ENCODE measurements at places on chromosomes 13 and 19. TPM values are rescaled to one million over a fixed set of nuclear protein-coding genes. Genes with fewer than 3 reads are reported as not detected.

The STRN4 gene
- 68.1 TPM for polyA plus RNA-seq

GRCh38 chr19:34104096-34104495 is 68.2 kb upstream of the LSM14A start:
- no peak for DNase-seq
- peaks cover 2% of the 10 kb centered on the region for H3K27me3 ChIP-seq
- no peaks in the 10 kb centered on the region for H3K36me3 ChIP-seq
- H3K27ac ChIP-seq: no peak overlapping the region

- H3K4me3 ChIP-seq: no peak overlapping the region
- peak; percentile 59 for DNase-seq
- H3K36me3 ChIP-seq: peaks cover 53% of the 10 kb centered on the region
- H3K27ac ChIP-seq: no peak overlapping the region
- no peaks in the 10 kb centered on the region for H3K4me1 ChIP-seq
- no peaks in the 10 kb centered on the region for H3K27me3 ChIP-seq
Measured at GRCh38 chr13:113508521-113509254, 18.2 kb upstream of the DCUN1D2 start.

The ZSCAN5B gene
- 0.04 TPM for polyA plus RNA-seq

DNA sequence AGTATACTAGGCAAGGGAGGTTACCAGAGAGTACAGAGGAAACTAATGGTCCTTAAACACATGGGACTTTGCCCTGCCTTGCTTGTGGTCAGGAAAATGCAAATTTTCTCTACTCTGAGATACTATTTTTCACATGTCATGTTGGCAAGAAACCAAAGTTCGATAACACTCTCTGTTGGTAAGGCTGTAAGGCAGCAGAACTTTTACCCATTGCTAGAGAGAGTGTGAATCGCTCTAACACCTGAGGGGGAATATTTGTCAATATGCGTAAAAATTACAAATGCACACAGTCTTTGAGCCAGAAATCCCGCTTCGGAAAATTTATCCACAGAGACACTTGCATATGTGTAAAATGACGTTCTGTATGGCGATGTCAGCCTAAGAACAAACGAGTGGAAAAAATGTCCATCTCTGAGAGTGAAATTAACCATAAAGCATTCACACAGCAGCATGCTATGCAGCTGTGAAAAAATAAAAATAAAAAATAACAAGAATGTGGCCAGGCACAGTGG is 9.5 kb upstream of the RFX1 start:
- H3K27me3 ChIP-seq: no peaks in the 10 kb centered on the region
- peak overlapping the region; percentile 61 for H3K27ac ChIP-seq
- H3K36me3 ChIP-seq: no peaks in the 10 kb centered on the region
- peaks cover 4% of the 10 kb centered on the region for H3K4me1 ChIP-seq
- H3K4me3 ChIP-seq: no peak overlapping the region
- DNase-seq: peak; percentile 90

DNA sequence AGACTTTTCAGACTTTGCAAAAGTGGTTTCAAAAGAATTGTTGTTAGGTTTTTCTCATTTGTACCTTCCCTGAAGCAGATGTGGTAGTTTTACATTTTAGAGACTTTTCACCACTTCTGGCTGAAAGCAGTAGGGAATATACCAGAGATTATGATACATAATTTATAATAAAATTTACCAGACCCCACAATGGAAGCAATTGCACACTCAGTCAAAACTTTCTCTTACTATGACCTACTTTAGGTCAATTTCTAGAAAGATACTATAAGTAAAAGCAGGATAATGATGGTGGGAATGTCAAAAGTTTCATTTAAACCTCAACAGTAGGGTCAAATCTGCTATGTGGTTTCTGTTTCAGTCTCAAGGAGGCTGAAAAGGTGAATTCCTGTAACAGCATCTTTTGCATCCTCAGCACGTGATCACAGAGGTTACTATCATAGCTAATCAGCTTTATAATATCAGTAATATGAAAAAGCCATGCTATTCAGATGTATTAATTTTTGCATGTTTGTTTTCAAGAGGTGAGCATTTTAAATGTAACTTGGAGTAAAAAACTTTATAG is 26.9 kb downstream of the PCCA start:
- H3K4me1 ChIP-seq: no peaks in the 10 kb centered on the region
- no peak for DNase-seq
- peaks cover 8% of the 10 kb centered on the region for H3K36me3 ChIP-seq
- H3K27me3 ChIP-seq: no peaks in the 10 kb centered on the region

GRCh38 chr13:40109351-40109844 is 453.9 kb downstream of the COG6 start:
- peaks cover 2% of the 10 kb centered on the region for H3K27me3 ChIP-seq
- no peak for DNase-seq
- no peak overlapping the region for H3K4me3 ChIP-seq

DNA sequence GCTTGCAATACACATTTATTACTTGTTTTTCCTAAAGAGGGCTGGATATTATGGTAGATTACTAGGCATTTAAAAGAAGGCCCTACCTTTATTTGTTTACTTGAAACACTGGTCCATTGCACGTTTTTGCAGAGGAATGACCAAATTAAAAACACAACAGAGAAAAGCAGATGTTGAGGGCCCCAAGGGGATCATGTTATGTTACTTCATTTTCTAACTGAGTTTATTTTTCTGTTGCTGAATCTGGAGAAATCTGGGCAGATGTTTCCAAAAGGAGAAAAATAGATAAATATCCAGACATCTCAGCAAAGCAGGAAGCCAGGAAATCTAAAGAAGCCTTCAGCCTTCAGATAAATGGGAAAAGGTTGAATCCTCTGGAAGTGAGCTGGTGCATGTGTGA is 353.0 kb downstream of the NDFIP2 start:
- no peaks in the 10 kb centered on the region for H3K4me1 ChIP-seq
- H3K27ac ChIP-seq: no peak overlapping the region
- no peaks in the 10 kb centered on the region for H3K36me3 ChIP-seq
- no peaks in the 10 kb centered on the region for H3K27me3 ChIP-seq
- no peak for DNase-seq
- H3K4me3 ChIP-seq: no peak overlapping the region

The B3GNT3 gene
- polyA plus RNA-seq: 91.7 TPM

DNA sequence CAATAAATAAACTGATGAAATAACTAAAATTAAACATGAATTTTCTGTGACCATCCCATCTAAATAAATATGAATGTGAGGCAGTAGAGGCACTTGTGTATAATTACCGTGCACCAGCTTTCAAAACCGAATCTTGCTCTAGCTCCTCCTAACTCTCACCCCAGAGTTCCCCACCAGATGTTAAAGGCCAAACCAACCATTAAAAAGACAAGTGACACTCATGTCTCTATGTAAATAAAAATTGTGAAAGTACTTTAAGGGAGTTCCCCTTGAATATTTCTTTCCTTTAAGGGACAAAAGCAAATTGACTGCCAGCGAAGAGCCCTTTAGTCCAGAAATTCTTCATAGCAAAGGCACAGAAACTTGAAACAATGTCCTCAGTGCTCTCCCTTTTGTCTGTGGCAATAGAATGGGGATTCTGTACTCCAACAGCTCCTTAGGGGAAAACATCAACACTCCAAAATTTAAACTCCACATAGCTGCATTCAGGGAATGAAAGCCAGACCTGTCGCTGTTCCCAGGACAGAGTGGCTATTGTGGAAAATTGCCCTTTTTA is 101.7 kb upstream of the SOX21 start:
- no peaks in the 10 kb centered on the region for H3K4me1 ChIP-seq
- H3K27me3 ChIP-seq: no peaks in the 10 kb centered on the region
- H3K36me3 ChIP-seq: no peaks in the 10 kb centered on the region
- no peak overlapping the region for H3K4me3 ChIP-seq
- no peak for DNase-seq
- no peak overlapping the region for H3K27ac ChIP-seq

The RAB3A gene
- 5.3 TPM for polyA plus RNA-seq

GRCh38 chr13:28251466-28251865 is 113.1 kb downstream of the PAN3 start:
- H3K4me3 ChIP-seq: no peak overlapping the region
- peaks cover 5% of the 10 kb centered on the region for H3K36me3 ChIP-seq
- no peak for DNase-seq
- no peaks in the 10 kb centered on the region for H3K27me3 ChIP-seq

GRCh38 chr13:106063591-106064313 is 471.7 kb downstream of the EFNB2 start:
- DNase-seq: no peak
- H3K4me1 ChIP-seq: peaks cover 3% of the 10 kb centered on the region
- no peak overlapping the region for H3K4me3 ChIP-seq
- no peaks in the 10 kb centered on the region for H3K27me3 ChIP-seq
- H3K27ac ChIP-seq: no peak overlapping the region
- no peaks in the 10 kb centered on the region for H3K36me3 ChIP-seq

DNA sequence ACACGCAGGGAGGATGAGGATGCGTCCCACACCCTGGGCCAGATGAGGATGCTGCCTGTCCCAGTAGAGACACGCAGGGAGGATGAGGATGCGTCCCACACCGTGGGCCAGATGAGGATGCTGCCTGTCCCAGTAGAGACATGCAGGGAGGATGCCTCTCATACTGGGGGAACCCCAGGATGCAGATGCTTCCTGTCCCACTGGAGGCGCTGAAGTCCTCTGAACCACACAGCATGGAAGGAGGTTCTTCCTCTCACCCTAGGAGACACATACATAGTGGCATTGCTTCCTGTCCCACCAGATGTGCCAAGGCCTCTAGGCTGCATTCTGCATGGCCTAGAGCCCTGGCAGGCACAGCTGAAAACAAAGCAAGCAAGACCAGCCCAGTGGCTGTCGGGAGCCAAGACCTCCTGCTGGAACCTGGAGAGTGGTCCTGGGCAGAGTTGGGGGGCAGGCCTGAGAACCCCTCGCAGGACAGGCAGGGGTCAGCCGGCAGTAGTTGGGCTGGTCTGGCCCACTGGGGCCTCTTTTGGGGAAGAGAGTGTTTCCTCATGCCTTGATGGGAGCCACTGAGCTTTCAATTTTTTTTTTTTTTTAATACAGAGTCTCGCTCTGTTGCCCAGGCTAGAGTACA is 4.3 kb downstream of the HPN start:
- no peak overlapping the region for H3K27ac ChIP-seq
- peaks cover 23% of the 10 kb centered on the region for H3K4me1 ChIP-seq
- H3K4me3 ChIP-seq: no peak overlapping the region
- no peaks in the 10 kb centered on the region for H3K27me3 ChIP-seq
- DNase-seq: no peak
- peaks cover 25% of the 10 kb centered on the region for H3K36me3 ChIP-seq

The ZIC2 gene
- 0.37 TPM for polyA plus RNA-seq

GRCh38 chr13:30872276-30872594 is 33.8 kb upstream of the MEDAG start:
- DNase-seq: no peak
- no peaks in the 10 kb centered on the region for H3K27me3 ChIP-seq
- peaks cover 12% of the 10 kb centered on the region for H3K4me1 ChIP-seq
- H3K4me3 ChIP-seq: no peak overlapping the region
- no peak overlapping the region for H3K27ac ChIP-seq
- H3K36me3 ChIP-seq: no peaks in the 10 kb centered on the region

DNA sequence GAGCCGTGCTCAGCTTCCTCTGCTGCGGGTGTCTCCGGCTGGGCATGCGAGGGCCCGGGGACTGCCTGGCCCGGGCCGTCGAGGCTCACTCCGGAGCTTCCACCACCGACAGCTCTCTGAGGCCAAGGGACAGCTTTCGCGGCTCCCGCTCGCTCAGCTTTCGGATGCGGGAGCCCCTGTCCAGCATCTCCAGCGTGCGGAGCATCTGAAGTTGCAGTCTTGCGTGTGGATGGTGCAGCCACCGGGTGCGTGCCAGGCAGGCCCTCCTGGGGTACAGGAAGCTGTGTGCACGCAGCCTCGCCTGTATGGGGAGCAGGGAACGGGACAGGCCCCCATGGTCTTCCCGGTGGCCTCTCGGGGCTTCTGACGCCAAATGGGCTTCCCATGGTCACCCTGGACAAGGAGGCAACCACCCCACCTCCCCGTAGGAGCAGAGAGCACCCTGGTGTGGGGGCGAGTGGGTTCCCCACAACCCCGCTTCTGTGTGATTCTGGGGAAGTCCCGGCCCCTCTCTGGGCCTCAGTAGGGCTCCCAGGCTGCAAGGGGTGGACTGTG is 1.2 kb downstream of the S1PR4 start:
- H3K27me3 ChIP-seq: no peaks in the 10 kb centered on the region
- no peaks in the 10 kb centered on the region for H3K36me3 ChIP-seq
- H3K27ac ChIP-seq: no peak overlapping the region
- no peak for DNase-seq

DNA sequence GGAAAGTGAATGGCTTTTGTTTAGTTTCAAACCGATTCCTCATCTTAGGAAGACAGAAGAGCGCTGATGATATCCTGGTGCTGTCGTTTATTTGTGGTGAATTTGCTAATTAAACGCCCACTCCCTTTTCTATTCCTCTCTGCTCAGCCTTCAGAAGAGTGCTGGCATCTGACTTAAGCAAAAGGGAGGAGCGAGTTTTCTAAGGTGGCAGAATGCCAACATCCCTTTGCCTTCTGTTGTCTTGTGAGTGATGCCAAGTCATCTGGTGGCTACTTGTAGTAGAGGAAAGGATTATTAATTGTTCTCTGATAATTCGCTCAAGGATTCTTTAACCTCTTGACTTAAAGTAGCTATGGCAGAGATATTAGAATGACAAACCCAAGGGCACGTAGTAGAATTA is 68.1 kb downstream of the ERCC5 start:
- H3K27me3 ChIP-seq: no peaks in the 10 kb centered on the region
- no peaks in the 10 kb centered on the region for H3K36me3 ChIP-seq
- H3K4me1 ChIP-seq: no peaks in the 10 kb centered on the region
- H3K27ac ChIP-seq: no peak overlapping the region
- DNase-seq: no peak

GRCh38 chr13:76882431-76882830 is 3.8 kb downstream of the KCTD12 start:
- H3K36me3 ChIP-seq: peaks cover 6% of the 10 kb centered on the region
- no peaks in the 10 kb centered on the region for H3K27me3 ChIP-seq
- DNase-seq: no peak
- H3K27ac ChIP-seq: no peak overlapping the region
- peak overlapping the region; percentile 15 for H3K4me3 ChIP-seq
- H3K4me1 ChIP-seq: peaks cover 6% of the 10 kb centered on the region

DNA sequence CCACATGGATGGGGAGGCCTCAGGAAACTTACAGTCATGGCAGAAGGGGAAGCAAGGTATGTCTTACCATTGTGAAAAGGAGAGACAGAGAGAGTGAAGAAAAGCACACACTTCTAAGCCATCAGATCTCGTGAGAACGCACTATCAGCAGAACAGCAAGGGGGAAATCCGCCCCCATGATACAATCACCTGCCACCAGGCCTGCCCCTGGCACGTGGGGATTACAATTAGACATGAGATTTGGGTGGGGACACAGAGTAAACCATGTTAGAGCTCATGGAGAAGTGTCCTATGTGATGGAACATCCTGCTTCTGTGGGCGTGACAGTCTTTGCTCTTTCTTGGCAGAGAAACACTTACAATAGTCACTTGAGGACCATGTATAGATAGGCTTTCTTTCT is 28.1 kb upstream of the ZNF331 start:
- H3K27me3 ChIP-seq: no peaks in the 10 kb centered on the region
- no peak overlapping the region for H3K27ac ChIP-seq
- peaks cover 15% of the 10 kb centered on the region for H3K4me1 ChIP-seq
- H3K4me3 ChIP-seq: no peak overlapping the region
- no peaks in the 10 kb centered on the region for H3K36me3 ChIP-seq

The C19orf73 gene
- 1.4 TPM for polyA plus RNA-seq

Data from large intestine (tissue), 12 donors.